ENCODE measurements at places on chromosomes 16 and 17.
A peak's percentile ranks its signal among the peaks of the same experiment; 100 is the strongest.

- no peak for DNase-seq
Measured at GRCh38 chr17:38458521-38458920, 30.3 kb downstream of the ARHGAP23 start.

GRCh38 chr17:50209472-50210239 lies 8.2 kb upstream of the COL1A1 start:
- no peak for DNase-seq

DNA sequence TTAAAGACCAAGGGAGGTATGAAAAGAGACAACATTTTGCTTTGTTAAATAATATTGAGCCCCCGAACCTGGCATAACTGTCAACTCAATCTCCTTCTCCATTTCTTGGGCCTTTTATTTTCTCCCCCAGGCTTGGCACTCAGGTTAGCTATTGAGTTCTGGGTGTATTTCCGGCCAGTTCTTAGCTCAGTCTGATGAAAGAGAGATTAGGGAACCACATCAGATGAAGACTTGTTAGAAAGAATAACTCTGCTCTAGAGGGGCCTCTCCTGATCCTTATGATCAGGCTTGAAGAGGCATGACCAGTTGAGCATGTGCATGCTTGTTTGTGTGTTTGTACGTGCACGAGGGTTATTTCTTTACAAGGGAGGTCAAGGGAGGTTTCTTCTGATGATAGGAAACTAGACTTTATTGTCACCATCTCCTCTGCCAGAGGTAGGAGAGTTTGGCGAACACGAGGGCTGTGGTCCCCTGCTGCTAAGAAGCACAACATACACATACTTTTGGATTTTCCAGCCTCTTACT lies 29.2 kb upstream of the HS3ST2 start:
- no peak for DNase-seq

DNA sequence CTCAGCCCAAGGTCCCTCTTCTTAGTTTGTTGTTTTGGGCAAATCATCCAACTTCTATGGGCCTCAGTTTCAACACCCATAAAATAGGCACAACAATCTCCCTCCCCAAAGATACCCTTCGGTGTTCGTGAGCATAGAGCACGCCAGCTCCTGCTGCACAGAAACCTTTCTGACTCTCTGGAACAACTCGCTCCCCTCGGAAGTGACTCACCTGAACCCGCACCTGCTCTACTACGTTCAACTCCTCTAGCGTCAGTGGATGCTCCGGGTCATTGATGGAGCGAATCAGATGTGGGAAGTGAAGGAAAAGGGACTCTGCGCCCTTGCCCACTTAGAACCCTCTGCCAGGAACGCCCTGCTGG lies 445 bp downstream of the CIAO2B start:
- DNase-seq, result peak; percentile 44

DNA sequence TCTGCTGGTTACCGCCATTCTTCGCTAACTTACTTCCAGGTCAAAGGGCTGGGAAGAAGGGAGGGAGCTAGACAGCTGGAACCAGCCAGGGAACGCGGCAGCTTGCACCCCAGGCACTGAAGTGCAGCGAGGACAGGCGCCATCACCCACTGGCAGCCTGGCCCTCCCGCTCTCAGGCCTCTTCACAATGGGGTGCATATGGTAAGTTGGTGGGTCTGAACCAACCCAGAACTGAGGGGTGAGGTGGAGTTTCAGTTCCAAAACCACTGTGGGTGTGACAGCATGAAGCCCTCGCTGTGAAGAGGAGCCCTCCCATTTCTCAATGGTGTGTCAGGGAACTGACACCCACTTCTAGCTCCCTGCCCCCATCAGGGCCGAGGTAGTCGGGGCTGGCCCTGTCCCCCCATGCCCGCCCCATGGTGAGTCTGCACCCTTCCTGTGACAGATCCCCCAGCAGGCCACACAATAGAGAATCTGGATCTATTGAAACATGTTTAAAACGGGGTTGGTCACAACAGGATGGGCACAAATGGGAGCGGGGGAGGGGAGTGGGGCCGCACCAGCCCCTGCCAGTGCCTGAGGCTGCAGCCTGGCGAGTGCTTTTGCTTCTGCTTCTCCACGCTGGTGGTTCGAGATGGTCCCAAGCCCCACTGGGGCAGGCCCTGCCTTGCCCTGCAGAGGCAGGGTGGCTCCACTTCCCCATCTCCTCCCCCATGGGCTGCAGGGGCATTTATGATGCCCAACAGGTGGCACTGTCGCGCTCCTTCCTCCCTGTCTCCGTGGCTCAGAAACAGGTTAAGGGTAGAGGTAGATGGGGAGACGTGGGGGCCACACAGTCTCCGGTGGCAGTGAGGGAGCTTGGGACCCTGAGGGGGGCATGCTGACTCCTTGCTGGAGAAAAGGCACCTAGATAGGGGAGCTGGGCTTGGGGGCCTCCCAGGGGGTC lies 2.3 kb downstream of the LIMD2 start:
- DNase-seq, result peak; percentile 87

- DNase-seq, result no peak
Measured at GRCh38 chr17:60534010-60534555, 8.0 kb upstream of the APPBP2 start.

DNA sequence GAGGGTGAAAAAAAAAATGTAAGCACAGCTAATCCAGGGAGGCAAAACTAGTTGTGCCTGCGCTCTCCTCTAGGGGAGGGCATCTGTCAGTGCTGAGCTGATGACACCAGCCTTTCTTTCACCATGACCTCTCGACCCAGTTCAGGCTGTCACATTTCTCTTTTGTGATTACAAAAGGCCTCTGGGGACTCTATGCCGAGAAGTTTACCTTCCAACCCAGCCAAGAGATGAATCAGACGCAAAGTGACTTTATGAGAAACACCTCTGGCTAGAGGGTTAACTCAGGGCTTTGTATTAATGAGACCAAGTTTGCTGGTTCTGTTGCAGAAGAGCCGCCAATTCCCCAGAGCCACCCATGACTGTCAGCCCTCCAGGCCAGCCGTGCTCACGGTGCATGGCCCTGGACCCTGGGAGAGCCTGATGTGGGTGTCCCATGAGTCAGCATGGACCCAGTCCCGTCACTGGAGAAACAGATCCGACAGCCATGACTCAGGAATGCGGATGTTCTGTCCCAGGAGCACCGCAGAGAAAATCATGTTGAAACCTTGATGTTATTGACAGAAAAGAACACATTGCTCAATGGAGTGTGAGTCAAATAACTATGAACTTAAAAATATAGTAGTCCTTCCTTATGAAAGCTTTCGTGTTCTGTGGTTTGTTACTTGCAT lies 437.2 kb downstream of the HS3ST3B1 start:
- DNase-seq, result no peak

DNA sequence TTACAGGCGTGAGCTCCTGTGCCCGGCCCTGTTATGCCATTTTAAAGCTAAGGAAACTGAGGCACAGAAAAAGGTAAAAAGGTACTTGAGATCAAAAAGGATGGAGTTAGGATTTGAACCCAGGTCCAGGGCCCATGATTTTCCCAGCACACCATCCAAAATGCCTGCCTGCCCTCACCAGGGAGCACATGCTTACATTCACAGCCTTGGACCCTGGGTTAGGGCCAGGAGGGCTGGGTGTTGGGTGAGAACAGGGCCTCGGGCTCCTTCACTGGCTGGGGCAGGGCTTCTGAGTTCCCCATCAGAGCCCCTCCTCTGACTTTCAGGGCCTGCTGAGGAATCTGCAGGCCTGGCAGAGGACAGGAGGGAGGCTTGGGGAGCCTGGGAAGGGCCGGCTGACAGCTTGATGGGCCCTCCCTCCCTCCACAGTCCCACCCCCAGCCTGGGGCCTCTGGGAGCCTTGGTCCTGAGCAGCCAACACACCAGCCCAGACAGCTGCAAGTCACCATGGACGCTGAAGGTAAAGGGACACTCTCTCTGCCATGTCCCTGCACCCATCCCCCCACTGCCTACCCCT lies at the start of gene QPRT:
QPRT (plus strand) TSS at position 490 of the 577 bp plus-strand sequence; CDS start at position 508, 18 bp downstream.
- no peak for DNase-seq

- no peak for DNase-seq
Measured at GRCh38 chr16:63856537-63856936, 1265.3 kb downstream of the CDH11 start.

DNA sequence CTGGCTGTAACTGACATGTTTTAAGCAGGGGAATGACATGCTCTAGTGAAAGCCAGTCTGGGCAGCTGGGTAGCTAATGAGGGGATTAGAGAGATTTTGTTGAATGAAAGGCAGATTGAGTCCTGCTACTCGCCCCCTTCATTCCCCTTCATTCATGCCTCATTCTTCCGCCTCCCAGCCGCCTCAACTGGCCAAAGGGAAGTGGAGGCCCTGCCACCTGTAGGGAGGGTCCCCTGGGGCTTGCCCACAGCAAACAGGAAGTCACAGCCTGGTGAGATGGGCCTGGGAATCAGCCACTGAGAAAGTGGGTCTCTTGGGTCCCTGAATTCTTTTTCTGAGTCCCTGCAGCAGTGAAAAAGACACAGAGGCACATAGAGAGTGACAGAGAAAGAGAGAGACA lies 1.1 kb upstream of the CD19 start:
- DNase-seq, result no peak

DNA sequence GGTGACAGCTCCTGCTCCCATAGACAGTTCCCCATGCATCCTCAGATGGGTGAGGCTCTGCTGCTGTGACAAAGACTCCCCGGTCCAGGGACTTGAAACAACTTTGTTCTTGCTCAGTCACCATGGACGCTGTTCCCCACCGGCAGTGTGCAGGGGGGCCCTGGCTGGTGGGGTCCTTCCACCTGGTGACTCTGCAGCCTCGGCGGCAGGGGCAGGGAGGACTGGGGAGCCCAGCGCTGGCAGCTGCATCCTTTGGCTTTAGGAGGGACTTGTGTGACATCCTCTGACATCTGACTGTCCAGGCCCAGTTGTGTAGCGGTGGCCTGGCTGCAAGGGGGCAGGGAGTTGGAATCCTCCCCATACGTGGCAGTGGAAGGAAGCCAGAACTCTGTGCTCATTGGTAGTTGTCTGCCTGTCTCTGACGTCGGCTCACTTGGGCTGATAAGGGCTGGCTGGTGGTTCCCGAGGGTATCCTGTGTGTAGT lies 107.3 kb downstream of the CMIP start:
- no peak for DNase-seq

DNA sequence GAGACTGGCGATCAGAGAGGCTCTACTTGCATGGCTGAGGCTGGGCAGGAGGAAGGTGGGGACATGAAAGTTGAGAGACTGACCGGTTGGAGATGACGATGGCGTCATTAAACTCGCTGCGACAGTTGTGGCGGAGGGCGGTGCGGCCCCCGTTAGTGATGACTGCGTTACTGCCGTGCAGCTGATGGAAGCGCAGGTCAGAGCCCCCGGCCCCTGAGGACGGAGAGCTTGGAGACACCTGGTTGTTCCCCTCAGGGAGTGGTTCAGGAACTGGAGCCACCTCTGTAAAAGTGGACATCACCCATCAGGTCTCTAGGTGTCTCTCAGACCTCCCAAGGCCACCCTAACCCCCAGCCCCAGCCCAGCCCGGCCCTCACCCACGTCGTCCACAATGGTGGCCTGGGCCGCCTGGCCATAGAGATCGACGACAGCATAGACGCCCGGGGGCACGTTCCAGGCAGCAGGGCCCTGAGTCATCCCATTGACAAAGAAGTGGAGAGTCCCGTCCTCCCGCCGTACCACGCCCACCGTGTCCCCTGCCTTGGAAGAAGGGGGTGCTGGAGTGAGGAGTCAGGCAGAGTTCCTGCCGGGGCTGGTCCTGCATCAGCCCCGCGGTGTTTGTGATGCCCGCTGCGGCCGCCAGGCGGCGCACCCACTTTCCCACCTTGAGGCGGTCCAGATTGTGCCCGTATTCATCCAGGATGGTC lies 5.3 kb downstream of the NEURL4 start:
- DNase-seq, result peak; percentile 63

- no peak for DNase-seq
Measured at GRCh38 chr17:28864991-28865849, 10.4 kb downstream of the ERAL1 start.

GRCh38 chr17:43615330-43616028 lies 46.2 kb downstream of the MEOX1 start:
- no peak for DNase-seq

- no peak for DNase-seq
Measured at GRCh38 chr17:45413498-45413923, 19.2 kb downstream of the ARHGAP27 start.

GRCh38 chr16:27350006-27350405 lies 36.2 kb downstream of the IL4R start:
- DNase-seq, result no peak

GRCh38 chr17:33647956-33648355 lies 354.9 kb upstream of the ASIC2 start:
- no peak for DNase-seq

DNA sequence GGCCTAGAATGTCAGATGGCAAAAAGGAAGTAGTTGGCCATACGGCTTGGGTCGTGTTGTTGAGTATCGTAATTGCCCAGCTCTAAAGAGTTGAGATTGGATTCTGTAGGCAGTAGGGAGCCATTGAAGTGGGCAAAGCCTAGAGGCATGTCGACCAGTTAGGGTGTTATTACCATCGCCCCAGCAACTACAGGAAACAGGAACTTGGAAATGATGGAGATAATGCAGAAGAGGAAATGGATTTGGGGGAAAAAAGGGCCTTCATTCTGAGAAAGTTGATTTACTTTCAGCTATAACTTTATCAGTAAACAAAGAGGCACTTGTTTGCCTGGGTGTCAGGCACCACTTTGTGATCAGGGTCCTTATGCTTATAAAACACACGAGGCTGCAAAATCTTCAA lies 52.6 kb downstream of the COX10 start:
- DNase-seq, result no peak

GRCh38 chr17:53942436-53942835 lies 119.7 kb downstream of the KIF2B start:
- DNase-seq, result no peak

DNA sequence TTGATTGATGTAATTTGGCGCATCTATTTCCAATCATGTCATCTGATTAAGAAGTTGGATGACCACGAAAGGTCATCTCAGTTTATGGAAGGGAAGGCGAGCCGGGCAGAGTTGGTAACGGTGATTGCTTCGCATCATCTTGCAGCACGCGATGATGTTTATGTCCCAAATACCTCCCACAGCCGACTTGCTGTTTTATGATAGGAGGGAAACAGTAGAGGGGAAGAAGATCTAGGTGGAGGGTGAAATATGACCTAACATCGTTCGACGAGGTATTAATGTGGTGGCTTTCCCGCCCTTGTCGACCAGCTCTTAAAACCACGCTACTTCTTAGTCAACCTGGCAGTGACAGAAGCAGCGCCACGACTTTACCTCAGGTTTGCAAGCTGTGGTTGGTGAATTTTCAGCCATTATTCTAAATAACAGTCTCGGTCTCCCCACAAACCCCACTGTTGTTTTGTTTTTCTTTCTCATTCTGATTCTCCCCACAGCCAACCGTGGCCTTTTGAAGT lies 805 bp upstream of the TANC2 start:
- peak; percentile 81 for DNase-seq

DNA sequence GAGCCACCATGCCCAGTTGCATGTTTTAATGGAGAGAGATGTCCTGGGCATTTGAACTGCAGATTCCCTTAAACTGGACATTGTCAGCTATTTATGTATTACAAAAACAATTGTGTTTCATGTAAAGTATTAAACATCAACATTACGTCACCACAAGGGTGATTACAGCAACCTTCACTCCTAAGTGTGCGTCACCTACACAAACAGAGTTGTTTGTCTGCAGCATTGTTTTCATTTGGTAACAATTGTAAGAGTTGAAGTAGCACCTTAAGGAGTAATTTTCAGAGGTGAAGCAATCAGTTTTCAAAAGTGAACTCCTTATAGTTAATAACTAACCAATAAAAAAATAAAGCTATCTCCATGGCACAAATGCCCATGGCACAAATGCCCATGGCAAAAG lies 271.4 kb downstream of the IRX3 start:
- DNase-seq, result no peak

Measured in activated CD4-positive, alpha-beta T cell treated with anti-CD3 and anti-CD28 coated beads, Interleukin-2, amount 50 U/mL, for 16 hours (primary cell).